Neural progenitor cell (in vitro differentiated cells): ENCODE measurements at places on chromosomes 1 and 21. TPM values are rescaled to one million over a fixed set of nuclear protein-coding genes. Genes with fewer than 3 reads are reported as not detected.
A peak's percentile ranks its signal among the peaks of the same experiment; 100 is the strongest.

- DNase-seq: no peak
- peaks cover 12% of the 10 kb centered on the region for H3K4me1 ChIP-seq
- no peaks in the 10 kb centered on the region for H3K36me3 ChIP-seq
- H3K27me3 ChIP-seq: peaks cover 17% of the 10 kb centered on the region
- H3K4me3 ChIP-seq: peak overlapping the region; percentile 99
Measured at GRCh38 chr1:167714098-167714438, 7.7 kb upstream of the MPZL1 start.

GRCh38 chr1:209705033-209705598 lies 470 bp downstream of the HSD11B1 start:
- no peaks in the 10 kb centered on the region for H3K36me3 ChIP-seq
- peaks cover 6% of the 10 kb centered on the region for H3K4me1 ChIP-seq
- no peak overlapping the region for H3K27ac ChIP-seq
- no peak for DNase-seq

DNA sequence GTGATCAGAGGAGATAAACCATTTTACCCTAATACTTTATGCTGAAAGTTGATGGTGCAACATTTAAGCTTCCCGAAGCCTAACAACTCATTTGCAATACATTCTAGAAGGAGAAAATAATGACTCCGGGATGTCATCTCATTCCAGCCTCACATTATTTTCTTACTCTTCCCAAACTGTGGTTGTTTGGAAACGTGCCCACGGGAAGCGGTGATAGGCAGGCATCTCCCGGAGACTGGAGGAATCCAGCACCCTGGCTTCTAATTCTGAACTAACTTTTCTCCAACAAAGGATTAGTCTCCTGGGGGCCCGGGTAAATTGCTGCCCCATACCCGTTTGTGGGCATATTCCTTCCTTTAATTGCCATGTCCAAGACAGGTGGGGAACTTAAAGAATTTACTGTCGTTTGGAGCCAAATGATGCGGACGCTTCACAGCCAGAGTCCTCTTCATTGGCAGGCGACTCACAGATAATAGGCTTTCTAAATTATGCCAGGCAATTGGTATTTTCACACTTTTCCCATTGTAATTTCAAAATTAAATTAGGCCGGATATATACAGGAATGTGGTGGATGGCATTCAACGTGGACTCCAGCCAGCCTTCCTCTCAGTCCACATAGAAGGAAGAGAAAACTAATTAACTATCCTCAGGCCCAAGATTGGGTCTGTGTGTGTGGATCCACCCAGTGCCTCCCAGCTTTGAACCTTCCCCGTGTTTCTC lies 278.1 kb downstream of the AJAP1 start:
- H3K4me3 ChIP-seq: no peak overlapping the region
- no peak overlapping the region for H3K27ac ChIP-seq
- DNase-seq: peak; percentile 8
- H3K36me3 ChIP-seq: no peaks in the 10 kb centered on the region

- H3K4me1 ChIP-seq: peaks cover 3% of the 10 kb centered on the region
- no peak overlapping the region for H3K27ac ChIP-seq
- DNase-seq: no peak
Measured at GRCh38 chr1:199173356-199173755, 534.5 kb downstream of the PTPRC start.

GRCh38 chr1:17529381-17529780 lies 10.1 kb upstream of the ARHGEF10L start:
- H3K4me3 ChIP-seq: no peak overlapping the region
- H3K4me1 ChIP-seq: peaks cover 14% of the 10 kb centered on the region
- H3K27ac ChIP-seq: no peak overlapping the region
- DNase-seq: no peak

GRCh38 chr1:61432616-61433388 lies 292.1 kb downstream of the TM2D1 start:
- peaks cover 5% of the 10 kb centered on the region for H3K4me1 ChIP-seq
- no peak for DNase-seq
- no peak overlapping the region for H3K27ac ChIP-seq
- H3K27me3 ChIP-seq: no peaks in the 10 kb centered on the region
- H3K36me3 ChIP-seq: no peaks in the 10 kb centered on the region

DNA sequence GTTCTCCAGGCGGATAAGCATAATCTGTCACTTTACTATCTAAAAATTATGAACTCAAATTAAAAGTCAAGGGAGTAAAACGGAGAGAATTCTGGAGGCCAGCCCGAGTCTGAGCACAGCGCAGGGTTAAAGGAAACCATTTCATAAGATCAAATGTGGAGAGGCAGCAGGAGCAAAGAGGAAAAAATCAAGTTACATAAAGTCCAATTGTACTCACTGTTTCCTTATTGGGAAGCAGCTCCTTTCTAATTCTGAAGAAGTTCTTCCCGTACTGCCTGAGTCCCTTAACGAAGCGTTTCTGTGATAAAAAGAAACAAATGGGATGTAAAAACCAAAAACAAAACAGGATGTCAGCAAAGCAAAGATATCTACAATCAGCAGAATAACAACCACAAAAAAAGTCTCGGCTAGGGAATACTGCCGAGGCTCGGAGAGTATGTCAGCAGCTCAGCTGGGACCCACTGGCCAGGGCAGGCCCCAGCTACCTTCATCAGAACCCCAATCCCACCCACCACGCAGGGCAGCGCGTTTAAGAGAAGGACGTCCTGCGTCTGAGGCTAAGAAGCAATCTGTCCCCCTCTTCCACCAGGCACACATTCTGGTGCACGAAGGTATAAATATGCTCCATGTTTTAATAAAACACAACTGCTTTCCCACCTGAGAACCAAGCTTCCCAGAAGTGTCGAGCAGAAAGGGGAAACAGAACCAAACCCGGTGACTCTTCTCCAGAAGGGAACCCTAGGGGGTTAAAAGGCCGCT lies 104.8 kb downstream of the SLC45A1 start:
- peak; percentile 61 for DNase-seq
- peak overlapping the region; percentile 92 for H3K4me3 ChIP-seq
- peak overlapping the region; percentile 74 for H3K27ac ChIP-seq

Gene SPATA1
- total RNA-seq: 2.5 and 3.3 TPM in 2 replicates

Gene WDR77
- 55.8 and 73.3 TPM in 2 replicates for total RNA-seq

Gene KCNJ6
- not detected in 2 replicates for total RNA-seq

Gene MRPL20
- total RNA-seq: 89.0 and 96.1 TPM in 2 replicates

Gene C1orf115
- total RNA-seq: 6.2 and 6.8 TPM in 2 replicates

Gene RIPPLY3
- total RNA-seq: 2.8 and 4.3 TPM in 2 replicates

Gene KRTAP7-1
- not detected in 2 replicates for total RNA-seq

Gene ASCL5
- total RNA-seq: not detected in 2 replicates
